GM04504 (cell line): ENCODE measurements at places on chromosomes 16 and 17.

DNA sequence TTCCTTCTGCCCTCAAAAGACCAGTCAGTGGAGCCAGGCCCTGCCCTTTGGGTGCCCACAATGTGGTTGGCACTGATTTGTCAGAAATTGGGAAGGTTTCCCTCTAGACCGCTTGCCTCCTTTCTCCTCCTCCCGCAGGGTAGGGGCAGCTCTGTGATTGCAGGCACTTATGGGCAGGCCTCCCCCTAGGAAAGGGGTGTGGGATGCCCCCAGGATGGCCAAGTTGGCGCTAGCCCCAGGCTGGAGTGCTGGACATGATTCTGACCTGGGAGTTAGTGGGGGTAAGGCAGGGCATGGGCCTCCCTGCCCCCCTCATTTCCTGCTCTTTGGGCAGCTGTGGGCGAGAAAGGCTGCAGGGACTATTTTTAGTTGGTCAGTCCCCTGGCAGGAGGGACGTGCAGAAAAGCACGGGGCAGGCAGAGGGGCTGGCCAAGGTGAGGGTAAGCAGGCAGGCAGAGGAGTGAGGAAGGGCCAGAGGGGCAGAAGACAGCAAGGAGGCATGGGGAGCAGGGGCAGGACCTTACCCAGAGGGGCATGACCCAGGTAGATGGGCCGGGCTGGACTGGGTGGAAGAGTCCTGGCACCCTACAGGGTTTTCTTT is 3.3 kb downstream of the RARA start:
- DNase-seq: no peak

- DNase-seq: no peak
These were observed 20.6 kb upstream of the COL1A1 start for GRCh38 chr17:50221864-50222545.

DNA sequence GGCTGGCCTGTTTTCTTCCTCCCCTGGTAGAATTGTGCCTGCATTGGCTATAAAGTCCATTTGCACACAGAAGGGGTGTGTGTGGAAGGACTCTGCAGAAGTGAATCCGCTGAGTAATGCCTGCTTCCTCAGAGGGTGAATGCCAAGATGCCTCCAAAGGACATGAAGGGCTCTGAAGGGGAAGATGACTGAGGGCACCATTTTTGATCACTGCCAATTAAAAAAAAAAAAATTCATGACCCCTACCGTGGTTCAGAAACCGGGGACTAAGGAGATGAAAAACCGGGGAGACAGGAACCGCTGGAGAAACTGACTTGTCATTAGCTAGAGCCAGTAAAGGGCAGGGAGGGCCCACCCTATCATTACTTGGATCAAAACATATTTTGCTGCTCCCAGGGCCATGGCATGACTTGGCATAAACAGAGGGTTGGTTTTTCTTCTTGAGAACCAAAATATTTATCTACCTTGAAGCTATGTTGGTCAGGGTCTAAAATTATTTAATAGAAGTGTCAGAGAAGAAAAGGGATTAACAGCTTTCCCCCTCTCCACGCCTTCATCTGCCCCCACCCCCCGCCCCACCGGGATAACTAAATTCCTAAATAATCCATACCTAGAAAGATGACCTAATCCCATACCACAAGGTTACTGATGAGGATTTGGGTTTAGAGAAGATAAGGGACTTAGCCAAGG is 3.6 kb upstream of the USP7 start:
- DNase-seq: no peak

DNA sequence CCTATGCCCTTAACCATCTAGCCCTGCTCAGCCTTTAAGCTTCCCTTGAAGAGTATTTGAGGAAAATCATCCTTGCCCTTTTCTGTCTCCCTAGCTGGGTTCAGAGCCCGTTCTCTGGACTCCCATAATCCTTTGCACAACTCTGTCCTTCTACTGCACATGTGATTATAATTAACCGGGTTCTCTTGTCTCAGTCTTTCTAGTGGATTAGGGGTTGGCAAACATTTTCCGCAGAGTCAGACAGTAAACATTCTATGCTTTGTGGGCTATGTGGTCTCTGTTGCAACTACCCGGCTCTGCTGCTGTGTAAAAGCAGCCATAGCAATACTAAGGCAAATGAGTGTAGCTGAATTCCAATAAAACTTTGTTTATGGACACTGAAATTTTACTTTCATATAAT is 80.0 kb downstream of the CDRT15 start:
- DNase-seq: peak; percentile 72

DNA sequence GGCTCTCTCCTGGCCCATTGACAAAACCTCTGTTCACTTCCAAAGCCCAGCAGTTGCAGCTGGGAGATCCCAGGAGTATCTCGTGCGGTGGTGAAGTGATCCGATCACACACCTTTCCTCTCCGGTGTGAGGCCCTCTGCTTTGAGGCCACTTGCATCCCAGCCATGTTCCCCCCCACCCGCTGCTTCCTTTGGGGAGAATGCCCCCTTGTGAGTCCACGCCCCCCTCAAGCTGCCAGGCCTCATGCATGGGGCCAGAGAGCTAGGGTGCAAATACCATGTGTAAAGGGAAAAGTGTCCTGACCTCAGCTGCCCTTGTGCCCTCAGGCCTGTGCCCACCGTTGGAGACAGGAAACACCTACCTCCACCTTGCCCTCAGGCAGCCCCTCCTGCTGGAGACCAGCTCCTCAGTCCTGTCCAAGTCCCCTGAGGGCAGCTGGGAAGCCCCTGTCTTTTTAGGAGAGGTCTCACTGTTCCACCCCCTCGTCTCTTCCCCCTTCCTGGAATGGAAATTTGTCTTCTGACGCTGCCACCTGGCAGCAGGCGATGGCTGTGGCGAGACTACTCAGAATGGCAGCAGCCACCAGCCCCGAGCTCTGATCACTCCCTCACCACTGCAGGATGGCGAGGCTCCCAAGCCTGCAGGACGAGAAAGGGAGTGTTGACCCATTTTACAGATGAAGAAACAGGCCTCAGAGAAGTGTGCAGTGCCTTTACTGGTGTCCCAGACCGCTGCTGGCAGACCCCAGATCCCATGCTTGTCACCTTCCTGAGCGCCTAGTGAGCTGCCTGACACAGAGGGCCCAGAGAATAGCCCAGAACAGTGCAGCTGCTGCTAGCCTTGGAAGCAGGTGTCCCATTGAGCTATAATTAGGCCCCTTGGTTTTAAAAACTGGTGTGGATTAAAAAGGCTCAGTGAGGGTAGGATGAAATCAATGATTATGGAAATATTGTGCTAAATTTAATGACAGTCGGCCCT is 120.6 kb upstream of the CACNG5 start:
- no peak for DNase-seq
